ENCODE measurements at places on chromosomes 7 and 10.

- DNase-seq, result peak; percentile 55
Measured at GRCh38 chr7:5647816-5648215, 133.6 kb downstream of the RNF216 start.

GRCh38 chr7:64832136-64832535 lies 37.9 kb downstream of the ZNF138 start:
- no peak for DNase-seq

DNA sequence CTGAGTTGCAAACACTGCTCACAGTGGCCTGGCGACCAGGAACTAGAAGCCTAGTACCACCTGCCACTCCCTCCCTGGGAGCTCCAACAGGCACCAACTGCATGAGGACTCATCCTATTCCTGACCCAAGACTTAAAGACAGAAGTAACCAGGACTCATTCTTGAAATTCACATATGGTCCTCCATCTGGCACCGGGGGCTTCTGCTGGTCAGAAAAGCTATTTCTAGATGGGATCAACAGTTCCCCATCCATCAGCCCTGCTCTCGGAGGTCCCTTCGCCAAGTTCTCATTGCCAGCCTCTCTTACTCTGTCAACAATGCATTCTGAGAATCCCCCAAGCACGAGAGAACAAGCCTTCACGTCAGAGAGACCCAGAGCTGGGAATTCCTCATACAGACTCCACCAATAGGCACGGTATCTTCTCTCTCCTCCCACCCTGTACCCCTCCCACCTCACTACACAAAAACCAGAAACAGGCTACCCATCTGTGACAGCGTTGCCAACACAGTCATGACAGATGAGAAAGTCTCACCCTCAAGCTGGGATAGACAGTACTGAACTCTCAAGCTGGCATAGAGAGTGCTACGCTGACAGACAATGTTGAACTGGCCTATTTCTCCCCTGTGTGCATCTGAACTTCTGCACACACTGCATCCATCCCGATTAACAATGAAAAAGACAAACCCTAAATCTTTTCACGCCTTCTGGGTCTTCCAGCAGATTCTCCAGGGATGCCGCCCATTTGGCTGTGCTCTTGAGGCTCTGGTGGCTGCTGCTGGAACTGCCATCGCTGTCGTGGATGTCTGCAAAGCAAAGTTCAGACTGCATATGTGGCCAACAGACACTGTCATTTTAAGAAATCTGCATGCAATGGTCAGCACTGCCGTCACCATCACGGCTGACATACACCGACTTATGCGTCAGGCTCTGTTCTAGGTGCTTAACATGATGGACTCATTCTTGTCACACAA lies 15.6 kb downstream of the RGS10 start:
- peak; percentile 38 for DNase-seq

DNA sequence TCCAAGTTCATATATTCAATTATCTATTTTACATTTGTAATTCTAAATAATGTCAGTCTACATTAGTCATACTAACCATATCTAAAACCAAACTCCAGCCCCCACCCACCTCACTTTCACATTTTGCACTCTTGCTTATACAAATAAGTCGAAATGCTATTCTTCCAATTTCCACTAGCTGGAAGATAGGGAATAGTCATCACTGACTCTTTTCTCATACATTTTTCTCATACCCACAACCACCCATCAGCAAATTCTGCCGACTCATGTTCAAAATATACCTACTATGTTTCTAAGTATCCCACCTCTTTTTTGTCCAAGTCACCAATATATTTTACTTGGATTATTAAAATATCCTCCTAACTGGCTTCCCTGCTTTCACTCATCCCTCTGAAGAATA lies 93.2 kb upstream of the DGKB start:
- DNase-seq, result no peak

DNA sequence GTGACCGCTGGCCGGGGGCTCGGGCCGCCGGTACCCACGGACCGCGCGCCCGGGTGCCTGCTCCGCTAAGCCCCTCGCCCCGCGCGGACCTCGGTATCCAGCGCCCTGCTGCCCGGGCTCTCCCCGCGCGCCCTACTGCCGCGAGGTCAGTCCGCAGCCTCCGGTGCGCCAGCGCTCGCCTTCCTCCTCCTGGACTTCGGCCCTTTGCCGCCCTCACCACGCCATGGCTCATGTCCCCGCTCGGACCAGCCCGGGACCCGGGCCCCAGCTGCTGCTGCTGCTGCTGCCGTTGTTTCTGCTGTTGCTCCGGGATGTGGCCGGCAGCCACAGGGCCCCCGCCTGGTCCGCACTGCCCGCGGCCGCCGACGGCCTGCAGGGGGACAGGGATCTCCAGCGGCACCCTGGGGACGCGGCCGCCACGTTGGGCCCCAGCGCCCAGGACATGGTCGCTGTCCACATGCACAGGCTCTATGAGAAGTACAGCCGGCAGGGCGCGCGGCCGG lies 483 bp downstream of the GDF10 start:
- DNase-seq, result no peak

GRCh38 chr10:99497343-99498025 lies 35.3 kb upstream of the NKX2-3 start:
- no peak for DNase-seq

GRCh38 chr10:121187391-121187790 lies 336.2 kb downstream of the WDR11 start:
- no peak for DNase-seq

GRCh38 chr7:901041-901387 lies 24.7 kb downstream of the GET4 start:
- DNase-seq, result no peak

DNA sequence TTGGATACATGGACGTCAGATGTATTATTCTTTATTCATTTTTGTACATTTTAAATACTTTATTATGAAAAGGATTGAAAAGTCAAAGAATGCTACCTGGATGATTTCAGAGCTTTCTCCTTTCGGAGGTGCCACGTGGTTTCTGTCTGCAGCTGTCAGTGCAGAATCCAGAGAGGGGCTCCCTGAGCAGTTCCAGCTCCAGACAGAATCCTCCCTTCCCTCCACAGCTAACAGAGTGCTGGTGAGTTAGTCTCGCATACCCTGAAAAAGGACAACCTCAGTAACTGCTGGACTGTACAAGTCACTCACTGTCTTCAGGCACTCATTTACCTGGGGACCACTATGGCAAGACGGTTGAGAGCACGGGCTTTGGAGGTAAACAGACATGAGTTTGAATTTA lies 10.9 kb downstream of the DNMBP start:
- DNase-seq, result peak; percentile 12

- peak; percentile 54 for DNase-seq
Measured at GRCh38 chr7:140898786-140899536, 25.8 kb downstream of the BRAF start.

DNA sequence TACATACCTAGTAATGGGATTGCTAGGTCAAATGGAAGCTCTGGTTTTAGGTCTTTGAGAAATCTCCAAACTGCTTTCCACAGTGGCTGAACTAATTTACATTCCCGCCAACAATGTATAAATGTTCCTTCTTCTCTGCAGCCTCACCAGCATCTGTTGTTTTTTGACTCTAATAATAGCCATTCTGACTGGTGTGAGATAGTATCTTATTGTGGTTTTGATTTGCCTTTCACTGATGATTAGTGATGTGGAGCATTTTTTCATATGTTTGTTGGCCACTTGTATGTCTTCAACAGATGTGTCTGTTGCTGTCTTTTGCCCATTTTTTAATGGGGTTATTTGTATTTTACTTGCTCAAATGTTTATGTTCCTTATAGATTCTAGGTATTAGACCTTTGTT lies 675.5 kb downstream of the SUGCT start:
- DNase-seq, result no peak

DNA sequence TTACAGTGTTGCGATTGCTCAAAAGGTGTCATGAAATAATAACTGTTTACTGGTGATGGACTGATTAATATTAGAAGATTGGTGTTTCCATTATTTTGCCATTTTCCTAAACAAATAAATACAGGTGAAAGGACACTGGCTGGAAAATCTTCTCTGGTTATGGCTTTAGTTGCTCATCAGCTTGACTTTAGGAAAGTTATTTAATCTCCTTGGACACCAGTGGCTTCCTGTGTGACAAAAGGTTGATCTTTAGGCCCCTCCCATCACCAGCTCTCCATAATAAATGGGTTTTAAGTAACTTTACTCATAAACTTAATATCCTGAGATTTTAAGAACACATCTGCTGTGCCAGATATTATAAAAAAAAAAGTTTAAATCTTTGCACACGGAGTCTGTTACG lies 737 bp downstream of the CABCOCO1 start:
- DNase-seq, result no peak

DNA sequence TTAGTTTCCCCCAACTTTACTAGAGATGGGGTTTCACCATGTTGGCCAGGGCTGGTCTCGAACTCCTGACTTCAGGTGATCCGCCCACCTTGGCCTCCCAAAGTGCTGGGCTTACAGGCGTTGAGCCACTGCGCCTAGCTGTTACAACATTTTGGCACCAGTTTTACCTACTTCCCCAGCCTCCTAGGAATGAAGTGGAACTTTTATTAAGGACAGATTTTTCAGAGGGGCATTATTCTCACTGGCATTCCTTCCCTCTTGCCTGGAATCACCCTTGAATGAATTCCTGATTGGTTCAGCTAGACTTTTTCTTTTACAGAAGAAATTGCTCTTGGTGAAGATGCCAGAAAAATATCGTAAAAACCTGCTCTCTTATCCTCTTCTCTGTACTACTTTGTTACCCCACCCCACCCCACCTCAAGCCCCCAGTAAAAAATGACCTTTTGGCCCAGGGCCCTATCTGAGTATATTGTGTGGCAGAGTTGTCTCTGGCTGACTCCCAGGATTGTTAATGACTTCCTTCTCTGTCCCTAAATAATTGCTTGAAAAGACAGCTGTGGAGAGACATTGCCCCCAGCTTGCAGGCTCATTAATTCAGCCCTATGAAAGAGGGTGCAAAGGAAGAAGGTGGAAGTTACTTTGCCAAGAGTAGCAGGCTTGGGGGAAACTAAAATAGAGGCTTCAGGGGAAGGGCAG lies 189.6 kb downstream of the AUTS2 start:
- no peak for DNase-seq

DNA sequence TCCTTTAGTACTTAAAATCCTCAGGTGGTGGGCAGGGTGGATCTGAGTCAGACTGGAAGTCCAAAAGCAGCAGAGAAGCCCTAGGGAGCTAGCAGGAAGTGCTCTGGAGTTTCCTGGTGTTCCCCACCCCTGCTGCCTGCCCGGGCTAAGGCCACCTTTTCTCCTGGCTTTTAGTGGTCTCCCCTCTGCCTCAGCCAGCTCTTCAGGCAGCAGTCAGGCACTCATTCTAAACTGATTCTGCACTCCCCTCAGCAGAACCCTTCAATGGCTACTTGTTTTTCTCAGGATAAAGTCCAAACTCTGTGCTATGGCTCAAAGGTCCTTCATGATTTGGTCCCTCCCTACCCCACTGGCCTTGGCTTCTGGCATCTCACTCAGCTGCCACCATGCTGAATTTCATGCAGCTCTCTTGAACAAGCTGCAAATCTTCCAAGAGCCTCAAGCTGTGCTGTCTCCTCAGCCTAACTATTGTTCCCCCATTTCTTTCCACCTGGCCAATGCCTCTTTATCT lies 28.9 kb upstream of the DNMBP start:
- no peak for DNase-seq

DNA sequence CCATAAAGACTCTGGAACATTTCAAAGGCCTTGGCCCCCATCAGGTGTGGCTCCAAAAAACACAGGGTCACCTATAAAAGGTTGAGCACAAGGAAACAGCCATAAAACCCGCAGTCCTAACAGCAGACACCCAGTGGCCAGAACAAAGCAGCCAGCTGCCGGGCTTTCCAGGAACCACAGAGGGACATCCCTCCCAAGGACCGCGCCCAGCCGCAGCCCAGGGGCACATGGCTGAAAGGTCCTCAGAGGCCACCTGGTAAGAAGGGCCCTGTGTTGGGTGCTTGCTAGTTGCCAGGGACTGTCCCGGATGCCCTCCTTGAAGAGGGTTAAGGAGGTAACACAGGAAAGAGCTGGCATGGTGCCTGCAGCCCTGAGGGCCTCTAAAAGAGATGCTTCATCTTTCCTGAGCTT lies 32.7 kb downstream of the KCNMA1 start:
- DNase-seq, result no peak

GRCh38 chr10:69366738-69367137 lies 50.0 kb downstream of the TACR2 start:
- no peak for DNase-seq

GRCh38 chr7:93219868-93220267 lies 6.4 kb downstream of the HEPACAM2 start:
- DNase-seq, result peak; percentile 16

DNA sequence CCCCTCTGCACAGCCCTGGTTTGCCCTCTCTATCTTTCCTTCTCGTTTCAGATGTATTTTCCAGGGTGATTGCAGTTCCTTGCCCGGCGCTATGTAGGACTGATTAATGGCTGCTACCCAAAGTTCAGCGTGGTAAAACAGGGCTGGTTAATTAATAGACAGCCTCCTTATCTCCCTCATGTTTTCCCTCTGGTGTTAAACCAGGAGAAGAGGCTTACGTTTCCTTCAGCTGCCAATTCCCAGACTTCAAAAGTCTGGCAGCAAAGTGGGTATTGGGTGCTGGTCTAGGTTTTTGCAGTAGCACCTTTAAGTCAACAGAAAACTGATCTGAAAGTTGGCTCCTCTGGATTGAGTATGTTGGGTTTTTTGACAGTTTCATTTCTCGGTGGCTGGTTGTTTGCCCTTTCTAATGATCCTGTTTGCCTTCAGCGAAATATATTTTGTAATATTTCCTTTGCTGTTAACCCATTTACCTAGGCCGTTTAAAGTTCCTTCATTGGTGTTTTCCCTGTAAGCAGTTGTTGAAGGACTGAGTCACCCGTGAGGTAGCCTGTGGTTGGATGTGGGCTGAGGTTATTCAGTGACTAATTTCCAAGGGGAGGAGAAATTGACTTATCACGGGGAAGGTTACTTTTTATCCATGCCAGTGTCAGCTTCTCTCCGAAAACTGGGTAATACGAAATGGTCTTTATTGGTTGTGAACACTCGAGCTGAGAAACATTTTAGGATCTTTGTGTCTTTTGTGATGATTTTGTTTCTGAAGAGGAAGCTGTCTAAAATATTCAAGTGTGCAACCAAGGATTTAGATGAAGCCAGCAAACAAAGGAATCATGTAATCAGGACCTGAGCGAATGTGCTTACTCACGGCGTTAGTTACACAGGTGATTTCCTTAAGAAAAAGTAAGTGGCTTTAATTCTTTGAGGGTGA lies 257.2 kb downstream of the KIAA1217 start:
- no peak for DNase-seq

DNA sequence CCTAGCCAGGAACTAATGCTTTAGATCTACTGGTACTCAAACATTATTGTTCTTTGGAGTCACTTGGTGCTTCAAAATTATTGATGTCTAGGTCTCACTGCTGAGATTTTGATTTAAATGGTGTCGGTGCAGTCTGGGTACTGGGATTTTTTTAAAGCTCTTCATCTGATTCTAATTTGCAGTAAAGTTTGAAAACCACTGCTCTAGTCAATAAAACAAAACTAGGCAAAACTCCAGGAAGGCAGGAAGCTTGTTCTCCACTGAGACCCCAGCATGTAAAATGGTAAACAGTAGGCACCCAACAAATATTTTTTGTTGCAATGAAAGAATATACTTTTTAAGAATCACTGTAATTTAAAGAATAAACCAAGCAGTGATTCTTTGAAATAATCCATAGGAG lies 49.7 kb downstream of the ADD3 start:
- no peak for DNase-seq

GRCh38 chr10:77949167-77949566 lies 22.6 kb upstream of the DLG5 start:
- no peak for DNase-seq

GRCh38 chr7:95715274-95715673 lies 57.1 kb upstream of the DYNC1I1 start:
- DNase-seq, result no peak

Data from NCI-H2171 treated with DMSO at 0.1 percent for 48 hours (cell line).